ENCODE measurements at places on chromosomes 5 and 9. TPM values are rescaled to one million over a fixed set of nuclear protein-coding genes. Genes with fewer than 3 reads are reported as not detected.

GRCh38 chr9:104078596-104078995 lies 15.5 kb upstream of the SMC2 start:
- no peak for DNase-seq

- DNase-seq = no peak
These were observed at the start of gene CER1 for GRCh38 chr9:14722391-14723035. CER1 (minus strand) TSS chr9:14722733; CDS start chr9:14722672, 61 bp downstream.

GRCh38 chr5:135013947-135014570 lies 20.0 kb downstream of the PITX1 start:
- DNase-seq = no peak

GRCh38 chr9:137230705-137231371 lies at the start of gene SLC34A3:
SLC34A3 (plus strand) TSS chr9:137230901; CDS start chr9:137231703, 802 bp downstream.
- DNase-seq = no peak

GRCh38 chr9:89712283-89712682 lies 107.5 kb downstream of the GADD45G start:
- DNase-seq = no peak

DNA sequence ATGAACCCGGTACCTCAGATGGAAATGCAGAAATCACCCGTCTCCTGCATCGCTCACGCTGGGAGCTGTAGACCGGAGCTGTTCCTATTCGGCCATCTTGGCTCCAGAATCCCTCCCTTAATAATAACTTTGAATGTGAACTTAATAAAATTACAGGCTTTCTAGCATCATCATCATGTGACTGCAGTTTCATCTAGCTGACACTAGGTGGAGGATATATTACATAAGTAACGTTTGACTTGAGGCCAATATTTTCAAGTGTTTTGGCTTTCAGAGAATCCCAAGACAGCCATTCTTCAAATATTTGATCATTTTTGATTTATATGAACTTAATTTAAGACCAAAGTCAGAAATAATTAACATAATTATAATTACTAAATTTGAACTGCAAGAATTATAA lies 474.9 kb upstream of the CDH10 start:
- DNase-seq = no peak

GRCh38 chr9:129562917-129563316 lies 58.0 kb downstream of the C9orf50 start:
- DNase-seq = no peak

- DNase-seq = no peak
These were observed 177.3 kb upstream of the SPEF2 start for GRCh38 chr5:35440409-35440808.

DNA sequence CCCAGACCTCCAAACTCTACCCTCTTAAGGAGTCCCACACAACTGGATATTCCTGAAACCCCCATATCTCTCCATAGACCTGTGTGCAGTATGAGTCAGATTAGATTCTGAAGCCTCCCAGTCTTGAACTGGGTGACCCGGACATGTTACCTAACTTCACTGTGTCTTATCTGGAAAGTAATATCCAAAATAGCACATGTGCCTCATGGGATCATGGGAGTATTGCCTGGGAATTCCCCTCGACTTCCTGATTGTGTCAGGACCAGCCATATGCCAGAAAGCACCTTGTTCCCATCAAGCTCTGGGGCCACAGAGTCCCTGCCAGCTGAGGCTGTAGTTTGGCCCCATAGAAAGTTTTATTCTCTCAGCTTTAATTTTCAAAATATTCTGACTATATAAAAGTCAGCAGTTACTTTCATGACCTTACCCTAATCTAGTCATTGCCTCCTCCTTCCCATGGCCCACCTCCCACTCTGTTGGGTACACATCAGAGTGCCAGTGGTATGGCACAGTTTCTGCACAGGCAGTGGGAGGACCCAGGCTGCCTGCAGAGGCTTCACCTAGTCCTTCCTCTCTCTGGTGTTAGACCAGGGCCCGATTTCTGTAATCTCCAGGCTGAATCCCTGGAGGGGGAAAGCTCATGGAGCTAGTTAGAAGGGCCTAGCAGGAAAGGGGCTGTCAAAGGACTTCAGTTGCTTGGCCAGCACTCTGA lies 19.5 kb upstream of the B4GALT1 start:
- peak; percentile 57 for DNase-seq

- DNase-seq = no peak
These were observed 9.7 kb upstream of the PSMD5 start for GRCh38 chr9:120852240-120853010.

- DNase-seq = no peak
These were observed 30.8 kb downstream of the BTF3 start for GRCh38 chr5:73529081-73529480.

The DMRTA1 gene
- total RNA-seq = 1.4 TPM

The GABRA1 gene
- not detected for total RNA-seq

The KLF4 gene
- 632 TPM for total RNA-seq

The MEIKIN gene
- total RNA-seq = not detected

The BHMT gene
- not detected for total RNA-seq
